ENCODE measurements at places on chromosomes 5 and 9. TPM values are rescaled to one million over a fixed set of nuclear protein-coding genes. Genes with fewer than 3 reads are reported as not detected.

The WNK2 gene
- 0.24 TPM for total RNA-seq

The IL13 gene
- 0.27 TPM for total RNA-seq

The FYB1 gene
- total RNA-seq: 0.55 TPM

The TNFSF8 gene
- 0.69 TPM for total RNA-seq

The CCDC171 gene
- total RNA-seq: 1.9 TPM

The SLC1A3 gene
- 0.44 TPM for total RNA-seq

The PCA3 gene
- not detected for total RNA-seq

The TPRN gene
- 9.3 TPM for total RNA-seq

The TSLP gene
- total RNA-seq: not detected

The NEUROG1 gene
- not detected for total RNA-seq

- DNase-seq: no peak
These were observed 427.8 kb downstream of the BNC2 start for GRCh38 chr9:16442622-16443021.

GRCh38 chr5:147427521-147428401 is 82.1 kb downstream of the DPYSL3 start:
- DNase-seq: no peak

DNA sequence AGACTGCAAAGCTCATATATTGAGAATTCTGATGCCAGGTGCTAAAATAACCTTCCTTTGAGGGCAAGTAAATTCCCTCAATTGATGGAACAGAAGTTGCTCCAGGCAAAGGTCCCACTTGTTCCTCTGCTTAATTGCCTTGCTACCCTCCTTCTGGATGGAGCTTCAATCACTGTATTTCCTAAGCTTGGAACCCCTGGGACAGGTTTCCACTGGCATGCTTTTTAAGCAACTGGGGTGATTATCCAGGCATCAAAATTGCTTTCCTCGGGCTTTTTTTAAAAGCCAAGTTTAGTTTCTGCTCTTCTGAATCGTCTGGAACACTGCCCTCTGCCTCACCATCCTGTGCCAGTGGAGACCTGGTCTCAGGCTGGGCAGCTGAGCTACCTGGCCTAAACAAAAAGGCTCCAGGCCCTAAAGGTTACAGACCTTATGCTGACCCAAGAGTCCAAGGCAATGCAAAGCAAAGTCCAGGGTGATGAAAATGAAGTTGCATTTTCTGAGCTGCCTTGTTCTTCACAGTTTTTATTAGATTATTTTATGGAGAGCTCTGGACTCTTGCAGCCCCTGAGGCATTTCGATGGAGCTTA is 167.9 kb upstream of the CD180 start:
- DNase-seq: no peak

DNA sequence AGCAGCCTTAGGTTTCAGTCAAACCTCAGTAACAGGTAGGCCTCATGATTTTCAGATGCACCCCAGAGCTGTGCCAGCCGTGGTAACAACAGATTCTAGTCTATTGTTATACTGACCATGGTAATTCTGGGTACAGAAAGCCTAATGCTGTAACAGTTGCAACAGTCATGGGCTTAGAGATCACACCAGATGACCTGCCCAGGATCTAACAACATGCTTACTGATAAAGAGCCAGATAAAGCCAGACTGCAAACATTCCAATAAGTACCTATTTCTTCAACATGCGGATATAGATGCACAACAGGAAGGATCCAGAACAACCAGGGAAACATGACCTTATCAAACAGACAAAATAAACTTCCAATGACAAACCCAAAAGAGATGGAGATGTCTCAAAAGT is 42.8 kb downstream of the CERT1 start:
- no peak for DNase-seq

- no peak for DNase-seq
These were observed 176.8 kb downstream of the ISOC1 start for GRCh38 chr5:129271308-129271707.

GRCh38 chr9:116238225-116238624 is 84.6 kb downstream of the PAPPA start:
- DNase-seq: no peak

DNA sequence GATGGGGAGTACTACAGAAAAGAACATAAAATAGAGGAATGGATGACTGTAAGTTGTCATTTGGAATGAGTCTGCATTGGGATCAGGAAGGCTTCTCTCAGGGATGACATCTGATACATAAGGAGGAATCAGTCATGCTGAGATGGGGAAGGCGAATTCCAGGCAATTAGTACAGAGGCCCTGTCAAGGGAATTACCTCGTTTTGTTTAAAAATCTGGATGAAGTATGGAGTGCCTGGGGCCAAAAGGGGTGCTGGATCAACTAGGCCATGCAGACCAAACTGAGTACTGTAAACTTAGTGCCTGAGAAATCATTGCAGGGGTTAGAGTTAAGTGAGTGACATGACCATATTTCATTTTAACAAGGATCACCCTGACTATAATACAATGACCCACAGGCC is 30.5 kb downstream of the JAKMIP2 start:
- DNase-seq: no peak

DNA sequence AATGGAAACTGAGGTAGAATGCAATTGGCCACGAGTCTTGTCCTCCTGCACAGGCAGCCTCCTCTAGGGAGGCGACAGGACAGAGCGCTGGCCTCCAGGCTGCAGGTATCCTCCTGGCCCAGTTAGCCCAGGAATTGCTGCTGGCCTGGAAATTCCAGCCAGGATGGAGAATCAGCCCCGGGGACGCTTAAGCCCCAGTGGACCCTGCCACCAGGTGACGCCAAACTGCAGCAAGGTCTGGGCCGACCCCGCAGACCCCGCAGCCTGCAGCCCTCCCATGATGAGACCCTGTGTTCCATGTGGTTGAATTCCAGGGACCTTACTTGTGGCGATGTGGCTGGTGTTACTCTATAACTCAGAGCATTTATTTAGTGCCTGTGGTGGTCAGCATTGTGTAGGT is 7.3 kb downstream of the CACFD1 start:
- no peak for DNase-seq

DNA sequence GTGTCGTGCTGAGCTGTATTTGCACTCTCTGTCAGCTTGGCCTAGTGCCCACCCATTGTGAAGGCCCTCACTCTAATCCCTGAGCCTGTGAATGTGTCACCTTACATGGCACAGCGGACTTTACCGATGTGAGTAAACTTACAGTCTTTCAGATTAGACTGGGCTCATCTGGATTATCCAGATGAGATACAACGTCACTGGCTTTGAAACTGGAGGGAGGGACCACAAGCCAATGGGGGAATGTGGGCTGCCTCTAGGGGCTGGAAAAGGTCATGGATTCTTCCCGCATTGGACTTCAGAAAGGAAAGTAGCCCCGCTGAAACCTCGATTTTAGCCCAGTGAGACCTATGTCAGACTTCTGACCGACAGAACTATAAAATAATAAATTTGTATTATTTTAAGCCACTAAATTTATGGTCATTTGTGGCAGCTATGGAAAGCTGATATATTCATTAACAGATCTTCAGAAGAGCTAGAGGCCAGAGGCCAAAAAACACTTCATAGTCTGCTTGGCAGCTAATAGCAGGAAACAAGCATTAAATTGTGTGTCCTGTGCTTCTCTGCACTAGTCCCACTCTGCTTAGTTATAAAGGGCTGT is 139.0 kb upstream of the GAS1 start:
- no peak for DNase-seq

- no peak for DNase-seq
These were observed 82.9 kb downstream of the CACNA1B start for GRCh38 chr9:137960496-137960895.

DNA sequence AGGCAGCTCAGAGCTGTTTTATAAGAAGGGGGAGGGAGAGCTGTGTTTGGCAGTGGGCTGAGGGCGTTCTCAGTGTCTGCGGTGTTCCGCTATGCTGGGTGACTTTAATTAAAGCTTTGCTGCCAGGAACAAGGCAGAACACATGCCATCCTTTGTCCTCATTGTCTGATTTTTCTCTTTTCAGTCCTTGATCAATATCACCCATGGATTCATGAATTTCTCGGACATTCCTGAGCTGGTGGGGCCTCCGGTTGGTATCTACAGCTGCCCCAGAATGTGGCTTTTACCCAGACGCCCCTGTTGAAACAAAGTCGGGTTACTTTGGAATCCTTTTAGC is 66.5 kb upstream of the TGFBR1 start:
- no peak for DNase-seq

DNA sequence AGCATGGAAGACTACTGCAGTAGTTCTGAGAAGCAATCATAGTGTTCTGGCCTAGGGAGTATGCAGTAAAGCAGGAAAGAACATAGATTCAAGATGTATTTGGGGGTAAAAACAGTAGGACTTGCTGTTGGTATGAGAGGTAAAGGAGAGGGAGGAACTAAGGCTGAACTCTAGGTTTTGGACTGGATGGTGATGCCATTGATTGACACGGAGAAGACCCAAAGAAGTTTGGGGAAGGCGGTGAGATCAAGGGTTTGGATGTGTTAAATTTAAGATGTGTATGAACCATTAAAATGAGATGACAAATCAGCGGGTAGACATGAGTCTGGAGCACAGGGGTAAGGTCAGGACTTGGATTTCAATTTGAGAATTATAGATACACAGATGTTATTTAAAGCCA is 2.0 kb upstream of the CDC37L1 start:
- no peak for DNase-seq

GRCh38 chr5:51214746-51215145 is 168.5 kb upstream of the ISL1 start:
- DNase-seq: no peak

DNA sequence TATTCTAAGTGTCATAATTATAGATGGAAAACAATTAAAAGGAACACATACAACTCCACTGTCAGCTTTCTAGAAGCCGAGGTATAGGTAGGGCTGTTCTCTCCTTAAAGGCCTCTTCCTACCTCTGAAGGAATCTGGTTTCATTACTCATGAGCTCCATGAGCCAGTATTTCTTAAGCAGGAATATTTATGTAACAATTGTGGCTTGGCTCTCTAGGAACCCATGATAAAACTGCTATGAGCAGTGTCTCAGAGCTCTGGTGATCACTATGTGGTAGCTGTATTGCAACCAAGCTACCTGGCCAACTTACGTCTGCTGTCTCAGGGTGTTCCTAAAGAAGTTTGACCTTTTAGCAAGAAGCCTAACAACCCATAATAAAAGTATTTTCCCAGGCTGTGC is 157.7 kb downstream of the CEP120 start:
- no peak for DNase-seq

DNA sequence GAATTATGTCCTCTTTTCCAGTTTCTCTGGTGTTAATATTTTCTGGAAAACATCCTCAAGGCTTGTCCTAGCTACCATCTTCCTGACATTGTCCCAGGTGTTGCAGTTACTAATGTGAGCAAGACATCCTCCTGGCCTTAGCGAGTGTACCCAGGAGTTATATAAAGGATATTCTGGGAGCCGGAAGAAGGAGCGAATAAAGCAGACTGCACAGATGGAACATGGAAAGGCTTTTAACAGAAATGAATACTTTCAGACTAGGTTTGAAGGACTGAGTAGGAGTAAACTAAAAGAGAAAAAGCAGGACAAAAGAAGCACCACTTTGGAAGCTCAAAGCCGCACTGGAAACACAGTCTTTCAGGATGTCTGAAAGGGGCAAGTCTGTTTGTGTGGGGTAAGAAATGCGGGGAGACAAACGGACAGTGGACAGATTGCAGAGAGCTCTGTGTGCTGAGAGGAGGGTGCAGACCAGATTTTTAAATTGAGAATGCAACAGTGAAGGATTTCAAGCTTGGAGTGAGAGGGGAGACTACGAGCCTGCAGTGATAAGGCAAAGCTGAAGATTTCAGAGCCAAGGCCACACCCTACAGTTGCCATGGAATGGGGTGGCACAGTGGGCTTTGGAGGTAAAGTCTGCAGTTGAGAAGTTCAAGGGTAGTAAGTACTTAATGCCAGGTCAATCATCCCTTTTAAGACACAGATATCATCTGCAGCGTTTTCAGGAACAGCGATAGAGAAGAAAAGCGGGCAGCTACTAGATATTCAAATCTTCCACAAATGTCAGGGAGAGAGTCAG is 94.1 kb upstream of the TAF11L2 start:
- DNase-seq: no peak

DNA sequence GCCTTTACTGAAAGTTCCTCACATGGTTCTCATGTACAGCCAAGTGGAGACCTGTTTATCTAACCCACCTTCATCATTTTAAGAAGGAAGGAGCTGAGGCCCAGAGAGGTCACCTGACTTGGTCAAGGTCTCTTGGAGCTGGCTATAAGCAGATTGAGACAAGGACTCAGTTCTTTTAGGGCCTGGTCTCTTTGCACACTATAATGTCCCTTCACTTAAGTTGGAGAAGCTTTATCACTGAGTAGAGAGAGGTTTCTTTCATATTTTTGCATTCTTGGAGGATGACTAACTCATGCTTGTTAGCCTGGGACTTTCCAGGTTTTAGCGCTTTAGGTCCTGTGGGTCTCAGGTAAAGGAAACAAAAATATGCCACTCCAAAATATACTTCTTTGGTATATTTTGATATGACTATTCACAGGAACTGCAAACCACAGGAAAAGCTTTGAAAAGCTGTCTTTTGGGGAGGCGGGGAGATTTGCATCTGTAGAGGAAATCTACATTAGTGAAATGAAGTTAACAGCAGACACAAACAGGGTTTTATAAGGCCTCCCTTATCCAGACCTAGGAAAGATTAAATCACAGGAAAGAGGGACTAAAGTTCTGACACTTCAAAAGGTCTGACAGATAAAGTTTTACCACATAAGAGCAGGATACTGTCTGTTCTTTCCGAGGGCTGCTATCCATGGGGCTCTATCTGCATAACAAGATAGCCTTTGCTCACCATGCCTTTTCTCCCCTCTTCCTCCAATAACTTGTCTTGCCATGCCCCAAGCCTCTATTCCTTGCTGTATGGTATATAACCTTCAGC is 95.8 kb upstream of the ANKRD55 start:
- no peak for DNase-seq

- DNase-seq: no peak
These were observed 247.8 kb downstream of the DIRAS2 start for GRCh38 chr9:90394871-90395270.

DNA sequence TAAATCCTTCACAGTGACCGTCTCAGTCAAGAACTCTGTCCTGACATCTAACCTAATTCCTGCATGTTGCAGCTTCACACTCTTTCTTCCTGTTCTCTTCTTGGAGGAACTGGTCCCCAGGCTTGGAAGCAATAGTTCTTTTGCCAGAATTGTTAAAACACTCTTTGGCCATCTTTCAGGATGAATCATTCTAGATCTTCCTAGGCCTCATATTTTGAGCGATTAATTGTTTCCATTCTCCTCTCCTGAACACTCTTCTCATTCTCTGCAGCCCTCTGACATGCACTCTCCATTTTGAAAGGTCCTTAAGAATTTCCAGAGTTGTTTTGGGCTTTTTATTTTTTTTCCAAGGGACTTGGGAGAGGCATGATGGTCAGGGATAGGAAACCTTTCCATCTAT is 85.8 kb downstream of the FAM114A2 start:
- DNase-seq: no peak

DNA sequence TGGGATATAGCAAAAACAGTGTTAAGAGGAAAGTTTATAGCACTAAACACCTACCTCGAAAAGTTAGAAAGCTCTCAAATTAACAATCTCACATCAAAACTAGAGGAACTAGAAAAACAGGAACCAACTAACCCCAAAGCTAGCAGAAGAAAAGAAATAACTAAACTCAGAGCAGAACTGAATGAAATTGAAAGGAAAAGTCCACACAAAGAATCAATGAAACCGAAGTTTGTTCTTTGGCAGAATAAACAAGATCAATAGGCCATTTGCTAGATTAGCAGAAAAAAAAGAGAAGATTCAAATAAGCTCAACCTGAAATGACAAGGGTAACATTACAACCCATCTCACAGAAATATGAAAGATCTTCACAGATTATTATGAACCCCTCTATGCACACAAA is 234.8 kb upstream of the ISL1 start:
- DNase-seq: no peak

GRCh38 chr5:111251921-111252320 is 27.7 kb downstream of the CAMK4 start:
- DNase-seq: no peak
